ENCODE measurements at places on chromosomes 7 and 10.

GRCh38 chr7:92851732-92852131 lies 15.4 kb upstream of the CDK6 start:
- no peak for DNase-seq

- DNase-seq = no peak
These were observed 431.3 kb upstream of the ETV1 start for GRCh38 chr7:14420768-14421167.

DNA sequence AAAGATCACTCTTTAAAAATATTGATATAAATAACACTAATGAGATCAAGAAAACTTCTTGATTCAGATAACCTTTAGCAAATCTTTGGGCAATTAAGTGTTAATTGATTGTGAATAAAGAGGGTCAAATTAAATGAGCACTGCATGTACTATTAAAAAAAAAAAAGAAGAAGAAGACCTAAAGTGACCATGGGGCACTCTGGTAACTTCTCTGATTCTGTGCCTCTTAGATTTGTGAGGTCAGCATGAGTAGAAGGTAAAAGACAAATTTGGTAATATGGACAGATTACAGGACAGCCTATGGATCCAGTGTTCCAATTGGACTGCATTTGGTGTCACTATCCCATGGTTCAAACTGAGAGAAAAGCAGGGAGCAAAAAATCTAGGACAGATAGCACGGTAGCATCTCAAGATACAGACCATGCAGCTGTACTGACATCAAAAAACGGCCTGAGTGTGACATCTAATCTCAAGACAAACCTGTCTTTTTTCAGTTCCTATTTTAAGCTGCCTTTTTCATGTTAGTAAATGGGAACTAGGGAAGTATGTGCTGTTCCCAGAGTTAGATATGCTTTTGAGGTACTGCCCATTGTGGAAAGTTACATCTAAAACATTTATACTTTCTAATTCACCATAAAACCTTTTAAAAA lies 128.0 kb downstream of the KCND2 start:
- DNase-seq = no peak

DNA sequence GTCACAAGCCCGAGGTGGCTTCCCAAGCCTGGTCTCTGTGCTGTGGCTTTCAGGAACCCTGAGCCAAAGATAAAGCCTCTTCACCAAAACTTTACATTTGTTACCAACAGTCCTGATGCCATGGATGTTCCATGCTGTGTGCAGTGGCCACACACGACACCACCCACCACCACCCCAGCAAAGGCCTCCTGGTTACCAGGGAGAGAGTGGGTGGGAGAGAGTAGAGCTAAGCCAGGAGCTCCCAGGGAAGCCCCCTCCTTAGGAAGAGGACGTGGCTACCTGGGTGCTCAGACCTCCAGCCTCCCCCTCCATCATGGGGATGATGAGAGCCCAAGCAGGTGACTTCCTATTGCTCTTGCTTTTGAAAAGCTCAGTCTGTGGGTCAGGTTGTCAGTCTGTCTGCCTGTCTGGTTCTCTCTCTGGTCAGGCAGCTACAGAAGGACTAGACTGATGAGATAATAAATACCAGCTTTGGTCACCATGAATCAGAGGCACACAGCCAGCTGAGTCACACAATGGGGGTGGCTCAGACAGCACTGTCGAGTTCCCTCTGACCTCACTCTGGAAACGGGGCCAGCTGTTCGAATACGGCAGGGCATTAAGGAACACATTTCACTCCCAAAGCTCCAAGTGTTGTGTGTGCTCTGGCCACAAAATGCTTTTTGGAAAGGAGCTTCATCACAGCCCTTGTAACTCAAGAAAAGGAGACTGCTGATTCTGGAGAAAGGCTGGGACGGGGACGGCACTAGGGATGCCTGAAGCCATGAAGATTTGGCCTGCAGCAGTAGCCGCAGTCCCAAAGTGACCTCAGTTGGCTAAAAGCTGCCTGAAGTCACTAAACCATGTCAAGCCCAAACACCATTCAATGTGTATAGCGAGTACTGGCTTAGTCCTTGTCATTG lies 166.0 kb downstream of the FANK1 start:
- no peak for DNase-seq

GRCh38 chr7:24395512-24395911 lies 111.5 kb downstream of the NPY start:
- DNase-seq = no peak

DNA sequence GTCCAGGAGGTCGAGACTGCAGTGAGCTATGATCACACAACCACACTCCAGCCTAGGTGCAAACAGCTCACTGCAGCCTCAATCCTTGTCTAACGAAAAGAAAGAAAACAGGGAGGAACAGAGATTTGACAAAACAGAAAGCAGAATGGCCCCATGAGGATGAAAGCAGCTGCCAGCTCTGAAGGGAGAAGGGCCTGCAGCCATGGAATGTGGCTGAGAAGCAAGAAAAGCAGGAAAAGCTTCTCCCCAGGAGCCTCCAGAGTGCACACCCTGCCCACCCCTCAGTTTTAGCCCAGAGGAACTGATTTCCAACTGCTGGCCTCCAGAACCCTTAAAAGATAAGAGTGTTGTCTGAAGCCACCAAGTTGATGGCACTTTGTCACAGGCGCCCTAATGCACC lies 13.0 kb downstream of the ESYT2 start:
- DNase-seq = no peak

DNA sequence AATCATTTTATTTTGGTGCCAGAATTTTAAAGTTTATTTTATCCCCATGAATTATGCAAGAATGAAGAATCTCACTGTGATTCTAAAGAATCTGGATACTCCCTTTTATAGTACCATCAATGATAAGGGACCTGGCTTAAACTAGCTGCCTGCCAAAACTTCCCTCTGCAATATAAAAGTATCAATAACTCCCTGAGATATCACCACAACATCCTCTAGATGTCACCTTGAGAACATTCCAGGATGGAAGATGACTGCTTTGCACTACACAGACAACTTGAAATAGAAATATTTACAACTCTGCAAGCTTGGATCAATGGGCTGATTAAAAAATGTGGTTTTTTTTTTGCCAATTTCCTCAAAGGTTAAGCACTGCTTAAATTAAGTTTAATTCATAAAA lies 142.1 kb downstream of the SLC25A13 start:
- no peak for DNase-seq

DNA sequence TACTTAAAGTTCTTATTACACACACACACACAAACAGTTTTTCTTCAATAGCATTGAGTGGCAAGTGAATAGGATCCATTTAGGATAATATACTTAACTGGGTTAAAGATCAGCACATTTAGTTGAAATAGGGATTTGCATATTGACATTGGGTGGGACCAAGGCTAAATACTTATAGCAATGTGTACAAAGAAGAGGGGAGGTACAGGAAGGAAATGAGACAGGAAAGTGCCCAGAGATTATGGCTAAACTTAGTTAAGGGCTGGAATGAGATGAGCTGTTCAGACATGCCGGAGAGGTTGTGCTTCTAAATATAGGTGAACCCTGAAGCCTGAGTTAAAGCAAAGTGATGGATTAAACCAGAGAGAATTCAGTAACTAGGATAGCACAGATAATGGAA lies 95.1 kb downstream of the LSMEM1 start:
- no peak for DNase-seq

- DNase-seq = no peak
These were observed 211.7 kb downstream of the DKK1 start for GRCh38 chr10:52525761-52526160.

DNA sequence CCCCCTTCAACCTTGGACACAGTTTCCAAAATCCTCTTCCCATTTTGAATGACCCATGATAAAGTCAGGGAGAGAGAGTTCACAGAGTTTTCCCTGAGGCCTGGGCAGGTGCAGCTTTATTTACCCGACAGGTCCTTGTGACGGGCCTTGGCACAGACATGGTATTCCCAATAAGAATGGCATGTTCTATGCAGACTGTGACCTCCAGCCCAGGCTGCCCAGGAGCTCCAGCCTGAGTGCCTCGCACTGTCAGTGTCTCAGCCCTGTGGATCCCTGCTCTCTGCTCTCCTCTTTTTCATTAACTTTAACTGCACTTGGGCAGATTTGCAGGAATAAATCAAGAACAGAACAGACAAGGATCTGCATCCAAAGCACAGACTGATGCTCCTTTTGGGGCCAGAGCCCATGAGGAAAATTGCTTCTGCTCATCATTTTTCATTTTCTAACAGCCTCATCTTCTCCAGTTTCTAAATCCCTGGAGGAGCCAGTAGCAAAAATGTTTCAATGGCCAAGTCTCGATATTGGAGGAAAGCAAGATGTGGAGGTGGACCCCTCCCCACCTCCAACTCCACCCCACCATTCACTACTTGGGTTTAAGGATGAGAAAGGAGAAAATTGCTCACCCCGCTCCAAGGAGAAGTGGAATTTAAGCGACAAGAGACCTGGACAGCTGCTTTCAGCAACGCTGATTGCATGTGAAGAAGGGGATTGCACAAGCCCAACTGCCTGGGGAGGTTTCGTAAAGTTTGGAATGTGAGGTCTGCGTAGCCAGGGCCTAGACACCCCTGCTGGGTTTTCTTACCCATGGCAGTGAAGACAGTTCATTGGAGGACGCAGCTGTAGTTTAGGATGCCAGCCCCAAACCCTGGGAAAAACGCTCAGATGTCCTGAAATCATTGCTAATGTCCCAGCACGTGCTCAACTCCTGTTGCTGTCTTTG lies 225.9 kb downstream of the WDR11 start:
- DNase-seq = no peak

GRCh38 chr7:90661290-90662151 lies 65.4 kb downstream of the CDK14 start:
- no peak for DNase-seq

GRCh38 chr7:116232920-116233319 lies 22.6 kb downstream of the TES start:
- no peak for DNase-seq

- DNase-seq = no peak
These were observed 9.2 kb upstream of the SLC18A3 start for GRCh38 chr10:49600781-49601400.

- no peak for DNase-seq
These were observed 598.7 kb downstream of the GRID1 start for GRCh38 chr10:85767891-85768290.

DNA sequence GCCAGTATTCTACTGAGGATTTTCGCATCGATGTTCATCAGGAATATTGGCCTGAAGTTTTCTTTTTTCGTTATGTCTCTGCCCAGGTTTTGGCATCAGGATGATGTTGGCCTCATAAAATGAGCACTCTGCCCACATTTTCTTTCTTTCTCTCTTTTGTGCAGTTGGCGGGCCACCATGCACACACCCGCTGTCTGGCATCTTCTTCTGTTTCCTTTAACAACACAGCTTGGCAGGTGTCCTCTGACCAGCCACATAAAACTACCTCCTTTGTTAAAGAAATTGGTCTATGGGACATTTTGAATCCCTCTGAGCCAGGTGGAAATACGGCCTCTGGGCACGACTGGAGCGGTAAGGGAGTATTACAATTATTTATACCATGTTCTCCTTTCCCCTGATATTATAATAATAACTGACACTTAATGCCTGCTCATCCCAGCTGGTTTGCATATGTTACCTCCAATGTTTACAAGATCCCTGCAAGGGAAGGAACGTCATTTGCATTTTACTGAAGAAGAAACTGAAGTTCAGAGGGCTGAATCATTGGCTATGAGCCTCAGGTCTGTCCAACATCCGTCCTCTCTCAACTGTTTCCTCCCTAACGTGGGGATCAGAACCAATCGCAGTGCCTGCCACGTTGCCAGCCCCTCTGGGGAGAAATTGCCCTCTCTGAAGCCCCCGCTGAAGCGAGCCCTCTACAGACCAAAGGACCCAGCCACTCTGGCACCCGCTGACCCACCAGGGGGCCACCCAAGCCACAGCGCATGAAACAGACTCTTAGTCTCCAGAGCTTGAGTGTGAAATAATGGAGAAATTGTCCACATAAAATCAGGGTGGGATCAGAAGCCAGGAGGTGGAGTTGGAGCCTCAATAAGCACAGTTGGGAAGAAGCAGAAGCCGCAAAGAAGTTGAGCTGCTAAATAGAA lies 125.0 kb upstream of the FOXK1 start:
- DNase-seq = no peak

GRCh38 chr10:6399879-6400278 lies 180.2 kb downstream of the PRKCQ start:
- no peak for DNase-seq

DNA sequence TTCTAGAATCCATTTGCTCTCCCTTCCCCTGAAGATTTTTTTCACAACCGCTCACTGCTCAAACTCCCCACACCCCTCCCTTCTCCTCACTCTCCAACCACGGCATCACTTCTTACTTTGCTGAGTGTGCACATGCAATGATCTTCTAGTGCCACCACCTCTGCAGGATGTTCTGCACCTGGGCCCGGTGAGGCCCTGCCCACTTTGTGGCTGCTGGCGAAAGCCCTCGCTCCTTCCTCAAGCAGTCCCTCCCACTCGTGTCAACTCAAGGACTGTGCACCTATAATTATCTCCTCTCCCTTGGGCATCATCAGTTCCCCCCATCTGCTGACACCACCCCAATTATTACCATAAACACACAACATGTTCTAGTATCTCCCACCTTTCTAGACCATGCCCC lies 91.0 kb upstream of the LANCL2 start:
- no peak for DNase-seq

DNA sequence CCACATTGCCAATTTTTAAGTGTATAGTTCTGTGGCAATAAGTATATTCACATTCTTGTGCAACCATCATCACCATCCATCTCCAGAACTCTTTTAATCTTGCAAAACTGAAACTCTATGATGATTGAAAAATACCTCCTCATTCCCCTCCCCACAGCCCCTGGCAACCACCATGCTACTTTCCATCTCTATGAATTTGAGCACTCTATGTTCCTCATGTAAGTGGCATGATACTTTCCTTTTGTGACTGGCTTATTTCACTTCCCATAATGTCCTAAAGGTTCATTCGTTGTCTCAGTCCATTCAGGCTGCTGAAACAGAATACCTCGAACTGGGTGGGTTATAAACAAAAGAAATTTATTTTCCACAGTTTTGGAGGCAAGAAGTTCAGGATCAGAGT lies 23.4 kb upstream of the EGR2 start:
- DNase-seq = peak; percentile 20

GRCh38 chr7:96169439-96169838 lies 152.5 kb downstream of the SLC25A13 start:
- no peak for DNase-seq

DNA sequence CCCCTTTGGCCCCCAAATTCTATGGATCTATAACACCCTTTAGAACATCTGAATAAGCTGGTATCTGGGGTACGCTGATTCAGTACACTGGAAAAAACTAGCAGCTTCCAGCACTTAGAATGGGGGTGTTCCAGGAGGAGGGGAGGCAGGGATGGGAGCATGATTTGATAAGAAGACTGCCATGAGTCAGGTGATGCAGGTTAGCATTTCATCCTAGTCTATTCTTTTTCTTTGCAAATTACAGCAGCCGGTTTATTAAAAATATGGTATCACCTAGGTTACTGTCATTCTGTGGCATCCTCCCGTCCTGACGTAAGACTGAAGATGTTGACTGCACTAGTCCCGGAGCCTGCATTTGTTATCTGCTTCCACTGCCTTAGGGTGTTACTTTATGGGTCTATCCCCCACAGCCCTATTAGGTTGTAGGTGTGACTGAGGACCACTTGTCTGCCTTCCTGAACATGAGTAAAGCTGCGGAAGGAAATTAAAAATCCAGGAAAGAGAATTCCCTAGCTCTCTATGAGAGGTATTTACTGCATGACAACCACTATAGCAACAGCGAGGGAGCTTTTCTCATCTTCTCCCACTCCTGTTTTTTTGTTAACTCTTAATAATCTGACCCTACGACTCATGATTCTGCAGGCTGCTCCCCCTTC lies 1.9 kb downstream of the HTR5A start:
- DNase-seq = no peak
